Non-pigmented ciliary epithelial cell (primary cell): ENCODE measurements at places on chromosomes 5 and 9.

DNA sequence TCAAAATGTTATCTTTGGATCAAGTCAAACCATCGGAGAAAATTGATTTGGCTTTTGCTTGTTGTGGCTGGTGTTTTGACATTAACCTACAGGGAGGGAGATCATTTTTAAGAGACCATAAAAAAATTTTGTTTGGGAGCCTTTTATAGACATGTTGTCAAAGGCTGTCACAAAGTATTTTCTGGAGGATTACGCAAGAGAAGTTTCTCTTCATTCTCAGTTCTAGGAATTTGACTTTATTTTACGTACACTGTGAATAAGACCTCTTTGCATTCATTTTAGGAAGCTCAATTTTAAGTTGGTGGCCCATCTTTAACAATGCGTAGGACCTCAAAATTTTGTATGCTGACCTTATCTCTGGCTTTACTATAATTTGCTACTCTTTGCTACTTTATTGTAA is 50.2 kb upstream of the SLC44A1 start:
- DNase-seq = no peak

DNA sequence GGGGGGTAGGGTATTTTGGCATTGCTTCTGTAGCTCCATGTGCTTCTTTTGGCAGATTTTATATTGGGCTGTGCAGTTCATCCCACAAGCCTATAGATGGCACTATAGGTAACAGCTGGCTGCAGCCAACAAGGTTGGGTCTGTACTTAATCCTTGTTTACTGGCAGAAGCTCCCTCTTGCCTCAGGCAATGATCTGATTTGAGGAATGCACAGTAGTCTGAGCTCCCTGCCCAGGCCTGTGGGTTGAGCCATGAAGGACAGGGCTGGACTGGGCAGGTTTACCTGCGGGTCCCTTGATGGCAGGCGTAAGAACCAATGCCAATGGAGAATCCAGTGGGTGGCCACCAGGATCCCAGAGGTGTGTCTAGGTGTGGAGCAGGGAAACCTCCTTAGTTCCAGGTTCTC is 11.7 kb upstream of the OR1J2 start:
- DNase-seq = peak; percentile 3

DNA sequence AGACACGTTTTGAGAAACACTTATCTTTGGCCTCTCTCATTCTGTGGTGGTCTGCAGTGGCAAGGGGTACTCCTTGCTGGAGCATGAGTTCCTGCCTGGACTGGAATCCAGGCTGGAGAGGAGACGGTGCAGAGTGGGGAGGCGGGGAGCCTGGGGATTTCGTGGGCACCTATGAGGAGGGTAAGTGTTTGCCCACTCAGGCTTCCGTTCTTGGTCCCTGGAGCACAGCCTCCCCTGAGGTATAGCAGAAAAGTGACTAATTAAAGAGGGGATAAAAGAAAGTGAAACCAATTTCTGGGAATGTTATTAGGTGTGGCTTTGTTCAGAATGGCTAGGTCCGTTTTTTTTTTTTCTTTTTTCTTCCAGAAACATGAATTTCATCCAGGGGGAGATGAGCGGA is 90.8 kb downstream of the ARHGAP26 start:
- DNase-seq = no peak

GRCh38 chr5:125148706-125149105 is 402.3 kb upstream of the ZNF608 start:
- DNase-seq = no peak

- no peak for DNase-seq
Measured at GRCh38 chr5:133049726-133050048, 2.1 kb upstream of the HSPA4 start.

GRCh38 chr5:66149950-66150349 is 5.8 kb downstream of the SREK1 start:
- DNase-seq = no peak

- DNase-seq = no peak
Measured at GRCh38 chr5:104998572-104998971, 1436.0 kb upstream of the NUDT12 start.

DNA sequence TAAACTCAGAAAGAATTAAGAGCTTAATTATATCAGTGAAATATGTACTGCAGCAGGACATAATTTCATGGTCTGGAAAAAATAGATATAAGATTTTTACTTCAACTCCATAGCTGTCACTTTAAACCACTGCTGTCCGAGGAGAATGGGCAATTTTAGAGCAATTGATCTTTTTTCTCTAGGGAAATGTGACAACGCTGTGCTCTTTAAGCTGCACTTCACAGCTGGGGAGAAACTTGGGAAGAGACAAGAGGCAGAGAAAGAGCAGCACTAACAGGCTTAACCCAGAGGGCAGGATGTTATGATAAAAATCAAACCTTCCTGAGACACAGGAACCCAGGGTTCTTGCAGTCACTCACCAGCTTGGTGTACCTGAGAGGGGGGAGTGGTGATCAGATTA is 92.0 kb downstream of the SPOCK1 start:
- no peak for DNase-seq

GRCh38 chr5:8826508-8826907 is 719.4 kb downstream of the SEMA5A start:
- DNase-seq = no peak

DNA sequence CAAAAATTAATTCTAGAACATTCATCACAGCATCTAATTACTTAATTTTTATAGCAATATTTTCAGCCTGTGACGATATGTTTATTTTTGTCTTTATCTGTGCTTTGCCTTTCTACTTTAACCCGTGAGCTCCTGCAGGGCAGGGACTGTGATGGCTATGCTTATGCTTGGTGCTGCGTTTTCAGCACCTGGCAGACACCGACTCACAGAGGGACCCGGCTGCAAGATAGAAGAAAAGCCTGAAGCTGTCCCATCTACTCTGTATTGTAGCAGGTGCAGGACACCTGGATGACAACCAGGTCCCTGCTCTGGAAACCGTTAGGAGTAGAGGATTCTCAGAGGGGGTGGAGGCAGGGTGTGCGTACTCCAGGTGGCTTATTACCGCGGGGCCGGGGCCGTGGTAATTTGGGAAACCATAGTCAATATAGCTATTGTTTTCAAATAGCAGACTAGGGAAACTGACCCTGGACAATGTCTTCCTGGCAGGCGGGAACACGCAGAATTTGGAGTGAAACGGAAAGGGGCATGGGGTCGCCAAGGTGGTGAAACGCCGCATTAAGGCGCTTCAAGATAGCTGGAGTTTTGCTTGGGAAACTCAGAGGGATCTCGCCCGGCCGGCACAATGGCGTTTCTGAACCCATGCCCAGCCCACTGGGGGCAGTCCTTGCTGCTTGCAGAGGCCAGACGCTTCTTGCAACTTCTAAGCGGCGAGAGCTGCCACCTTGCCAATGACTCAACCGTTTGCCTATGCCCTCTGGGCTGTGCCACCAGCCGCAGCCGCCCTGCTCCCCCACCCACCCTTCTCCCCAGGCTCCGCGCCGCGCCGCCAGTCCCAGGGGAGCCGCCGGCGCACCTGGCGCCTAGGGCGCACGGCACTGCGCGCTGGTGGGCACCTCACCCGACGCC is 140.1 kb upstream of the PALM2AKAP2 start:
- no peak for DNase-seq

- no peak for DNase-seq
Measured at GRCh38 chr5:73484511-73484910, 13.7 kb upstream of the BTF3 start.

GRCh38 chr9:93807166-93808074 is 147.7 kb downstream of the BARX1 start:
- DNase-seq = no peak

GRCh38 chr9:34777666-34778065 is 67.7 kb upstream of the CCL21 start:
- no peak for DNase-seq

GRCh38 chr9:137491735-137492432 is 32.8 kb upstream of the NSMF start:
- no peak for DNase-seq

GRCh38 chr5:174223355-174223754 is 177.8 kb downstream of the NSG2 start:
- DNase-seq = no peak

GRCh38 chr9:75891277-75891741 is 836 bp downstream of the PCSK5 start:
- DNase-seq = no peak

GRCh38 chr5:154393850-154394249 is 51.9 kb upstream of the SAP30L start:
- DNase-seq = no peak

GRCh38 chr9:86664603-86665002 is 282.7 kb downstream of the GAS1 start:
- no peak for DNase-seq

- DNase-seq = no peak
Measured at GRCh38 chr9:81718244-81718643, 28.9 kb upstream of the TLE1 start.

DNA sequence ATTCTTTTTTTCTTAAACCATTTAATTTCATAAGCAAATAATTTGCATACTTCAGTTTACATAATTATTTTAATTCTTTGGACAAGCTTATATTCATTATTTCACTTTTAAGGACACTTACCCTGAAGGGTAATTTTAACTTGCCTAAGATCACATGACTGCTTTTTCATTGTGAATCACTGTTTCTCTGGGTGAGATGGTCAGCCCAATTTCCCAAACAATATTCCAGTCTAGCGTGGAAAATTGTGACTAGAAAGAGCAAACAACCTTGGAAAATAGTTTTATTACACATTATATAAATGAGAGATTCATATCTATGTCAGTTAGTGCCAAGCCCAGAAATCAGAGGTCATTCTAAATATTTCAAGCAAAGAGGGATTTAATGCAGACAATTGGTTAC is 21.4 kb upstream of the JAKMIP2 start:
- DNase-seq = no peak

DNA sequence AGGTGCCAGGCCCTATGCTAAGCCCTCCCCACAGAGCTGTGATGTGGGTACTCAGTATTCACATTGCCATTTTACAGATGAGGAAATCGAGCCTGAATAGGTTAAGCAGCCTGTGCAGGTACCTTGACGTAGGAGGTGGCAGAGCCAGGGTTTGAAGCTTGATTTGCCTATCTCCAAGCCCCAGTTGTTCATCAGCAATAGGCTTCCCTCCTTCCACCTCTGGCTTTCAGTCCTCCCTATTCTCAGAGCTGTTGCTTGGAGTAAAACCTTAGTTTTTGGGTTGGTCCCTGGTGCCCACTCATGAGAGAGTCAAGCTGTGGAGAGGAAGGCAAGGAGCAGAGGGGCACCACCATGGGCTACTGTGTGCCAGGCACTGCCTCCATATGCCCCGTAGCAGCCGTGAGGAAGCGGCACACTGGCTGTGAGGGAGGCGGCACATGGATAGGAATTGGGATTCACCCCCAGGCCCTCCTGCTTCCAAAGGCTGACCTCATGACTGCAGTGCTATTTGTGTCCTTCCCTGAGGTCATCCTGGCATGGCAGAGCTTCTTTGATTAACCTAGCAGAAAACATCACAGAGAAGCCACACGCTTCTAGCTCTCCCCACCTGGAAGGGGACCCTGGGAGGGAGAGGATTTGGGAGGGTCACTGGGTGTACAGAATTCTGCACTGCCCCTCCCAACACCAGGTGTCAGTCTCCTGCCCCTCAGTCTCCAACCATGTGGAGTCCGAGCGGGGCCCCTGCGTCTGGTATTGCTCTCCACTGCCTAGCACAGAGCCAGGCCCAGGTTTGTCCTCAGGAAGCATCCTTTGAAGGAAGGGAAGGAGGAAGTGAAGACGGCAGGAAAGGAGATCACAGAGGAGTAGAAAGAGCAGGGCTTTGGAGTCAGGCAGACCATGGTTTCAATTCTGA is 109.8 kb downstream of the RGS3 start:
- no peak for DNase-seq

- DNase-seq = no peak
Measured at GRCh38 chr5:20470997-20471396, 483.0 kb upstream of the CDH18 start.

DNA sequence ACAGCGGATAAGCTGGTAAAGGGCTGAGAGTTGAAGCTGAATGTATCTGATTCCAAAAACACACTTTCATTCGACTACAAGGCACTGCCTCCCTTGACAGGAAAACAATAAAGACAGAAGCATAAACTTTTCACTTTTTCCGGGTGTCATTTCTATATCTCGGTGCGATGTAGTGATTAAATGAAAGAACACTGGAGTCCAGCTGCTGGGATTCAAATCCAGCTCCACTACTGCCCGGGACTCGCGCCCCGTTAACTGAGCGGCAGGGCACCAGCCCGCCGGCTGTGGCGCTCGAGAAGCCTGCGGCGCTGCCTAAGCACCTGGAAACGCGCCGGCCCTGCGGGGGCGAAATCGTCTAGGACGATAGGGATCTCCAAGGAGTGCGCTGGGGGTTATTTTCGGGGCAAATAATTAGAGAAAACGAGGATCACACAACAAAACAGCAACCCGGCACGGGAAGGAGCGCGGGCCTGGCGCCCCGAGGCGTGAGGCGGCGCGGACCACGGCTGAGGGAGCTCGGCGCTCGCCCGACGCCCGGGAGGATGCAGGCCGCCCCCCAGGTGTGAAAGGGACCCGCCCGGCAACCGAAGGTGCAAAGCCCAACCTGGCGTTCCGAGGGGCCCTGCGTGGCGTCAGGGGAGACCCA is 837 bp downstream of the UIMC1 start:
- DNase-seq = no peak

GRCh38 chr5:160269017-160269416 is 39.7 kb downstream of the FABP6 start:
- DNase-seq = peak; percentile 20

GRCh38 chr5:145925803-145926202 is 10.6 kb upstream of the SH3RF2 start:
- DNase-seq = no peak

GRCh38 chr5:172453206-172453985 is 929 bp downstream of the SH3PXD2B start:
- peak; percentile 36 for DNase-seq

- DNase-seq = peak; percentile 99
Measured at GRCh38 chr5:121968910-121969607, 7.3 kb downstream of the SRFBP1 start.

- DNase-seq = no peak
Measured at GRCh38 chr5:116637149-116637740, 62.6 kb upstream of the SEMA6A start.

DNA sequence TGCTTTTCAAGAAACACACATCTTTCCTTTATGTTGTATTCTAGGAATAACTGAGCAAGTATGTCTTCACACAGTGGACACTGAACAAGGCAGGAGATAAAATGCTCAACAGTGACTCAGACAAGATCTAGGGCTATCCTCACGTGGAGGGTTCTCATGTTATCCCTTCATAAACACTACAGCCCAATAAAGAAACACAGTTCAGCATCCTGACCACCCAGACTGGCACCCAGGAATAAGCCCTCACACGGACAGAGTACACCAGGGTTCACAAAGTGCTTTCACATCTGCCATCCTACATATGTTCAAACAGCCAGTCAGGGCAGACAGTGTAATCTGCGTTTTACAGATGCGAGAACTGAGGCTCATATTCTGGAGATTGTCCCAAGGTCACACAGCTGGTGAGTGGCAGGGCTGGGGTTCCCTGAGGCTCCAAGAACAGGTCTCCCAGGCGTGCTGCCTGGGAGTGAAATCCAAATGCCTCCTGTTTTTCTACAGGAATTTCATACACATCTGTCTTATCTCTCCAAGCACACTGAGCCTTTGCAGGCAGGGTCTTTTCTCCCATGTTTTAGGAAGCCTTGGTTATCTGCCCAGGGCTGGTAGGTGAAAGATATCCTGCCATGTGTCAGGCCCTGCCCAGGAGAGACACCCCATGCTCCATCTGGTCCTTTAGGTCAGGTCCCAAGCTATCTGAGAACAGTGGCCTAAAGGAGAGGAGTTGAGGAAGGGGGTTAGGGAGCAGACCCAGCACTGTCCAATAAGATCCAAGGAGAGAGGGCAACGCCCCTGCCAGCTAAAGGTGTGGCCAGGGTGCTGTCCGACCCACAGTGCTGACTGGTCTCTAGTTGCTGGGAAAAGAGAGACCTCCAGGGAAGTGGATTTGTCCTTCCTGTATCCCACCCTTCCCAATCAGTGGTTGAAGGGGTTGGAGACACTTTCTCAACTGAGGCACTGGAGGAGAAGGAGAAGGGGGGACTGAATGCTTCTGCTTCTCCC is 47.9 kb upstream of the XPA start:
- no peak for DNase-seq
